ENCODE measurements at places on chromosomes 2 and 18. TPM values are rescaled to one million over a fixed set of nuclear protein-coding genes. Genes with fewer than 3 reads are reported as not detected.

- H3K4me3 ChIP-seq: peak overlapping the region; percentile 20
- DNase-seq: peak; percentile 33
- peaks cover 6% of the 10 kb centered on the region for H3K27me3 ChIP-seq
- peaks cover 26% of the 10 kb centered on the region for H3K4me1 ChIP-seq
Measured at GRCh38 chr2:105691947-105692390, 52.7 kb upstream of the NCK2 start.

DNA sequence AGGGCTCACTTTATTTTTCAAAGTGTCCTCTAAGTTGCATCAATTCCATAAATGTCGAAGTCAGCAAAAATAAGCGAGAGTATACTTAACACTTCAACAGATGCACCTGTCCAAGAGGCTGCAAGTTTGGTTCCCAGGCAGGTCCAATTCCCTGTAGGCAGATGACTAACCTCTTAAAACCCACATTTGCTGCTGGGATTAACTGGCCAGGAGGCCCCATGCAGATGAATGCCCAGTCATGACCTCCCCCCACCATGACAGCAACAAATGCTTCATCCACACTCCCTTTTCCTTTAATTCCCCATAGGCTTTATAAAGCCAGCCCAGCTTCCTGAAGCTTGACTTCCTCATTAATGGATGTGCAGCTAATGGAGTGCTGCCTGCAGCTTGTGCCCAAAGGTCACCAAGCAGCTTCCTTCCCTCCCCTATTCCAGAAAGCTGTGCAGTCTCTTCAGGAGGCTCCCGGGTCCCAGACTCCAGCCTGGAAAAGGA is 35.7 kb downstream of the REEP1 start:
- H3K27me3 ChIP-seq: peaks cover 70% of the 10 kb centered on the region
- no peaks in the 10 kb centered on the region for H3K36me3 ChIP-seq
- DNase-seq: no peak
- no peak overlapping the region for H3K4me3 ChIP-seq
- no peaks in the 10 kb centered on the region for H3K4me1 ChIP-seq

GRCh38 chr2:99205491-99205890 is 24.5 kb downstream of the MRPL30 start:
- H3K27me3 ChIP-seq: no peaks in the 10 kb centered on the region
- no peaks in the 10 kb centered on the region for H3K4me1 ChIP-seq
- H3K27ac ChIP-seq: no peak overlapping the region
- H3K36me3 ChIP-seq: peaks cover 15% of the 10 kb centered on the region

GRCh38 chr2:112880091-112880531 is 30.9 kb upstream of the IL37 start:
- no peaks in the 10 kb centered on the region for H3K36me3 ChIP-seq
- H3K27ac ChIP-seq: peak overlapping the region; percentile 44
- H3K4me1 ChIP-seq: peaks cover 9% of the 10 kb centered on the region
- no peak for DNase-seq
- H3K4me3 ChIP-seq: no peak overlapping the region

GRCh38 chr2:127857265-127857808 is 618 bp downstream of the POLR2D start:
- peak; percentile 5 for DNase-seq
- no peaks in the 10 kb centered on the region for H3K27me3 ChIP-seq
- H3K36me3 ChIP-seq: peaks cover 4% of the 10 kb centered on the region
- peak overlapping the region; percentile 41 for H3K27ac ChIP-seq
- H3K4me3 ChIP-seq: peak overlapping the region; percentile 98

Gene ANKRD62
- polyA plus RNA-seq: not detected

Gene GKN1
- not detected for polyA plus RNA-seq

Gene RNF149
- 13.2 TPM for polyA plus RNA-seq

Gene NGEF
- not detected for polyA plus RNA-seq
